ENCODE measurements at places on chromosomes 1 and 21.
A peak's percentile ranks its signal among the peaks of the same experiment; 100 is the strongest.

DNA sequence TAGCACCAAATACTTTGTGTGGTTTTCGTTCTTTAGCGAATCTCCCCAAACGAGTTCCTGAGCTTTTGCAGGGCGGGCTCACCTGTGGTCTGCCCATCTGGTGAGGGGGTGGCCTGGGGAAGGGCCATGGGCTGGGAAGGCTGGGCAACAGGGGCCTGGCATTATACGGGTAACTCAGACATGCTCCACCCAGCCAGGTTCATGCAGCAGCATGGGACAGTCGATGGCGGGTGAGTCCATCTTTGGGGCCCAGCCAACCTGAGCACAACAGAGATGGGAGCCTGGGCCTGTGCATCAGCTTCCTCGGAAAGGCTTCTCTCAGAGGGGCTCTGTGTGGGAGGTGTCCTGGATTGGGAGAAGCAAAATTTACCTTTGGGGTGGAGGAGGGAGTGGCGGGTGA, 302.6 kb downstream of the CAMTA1 start:
- DNase-seq, result no peak

DNA sequence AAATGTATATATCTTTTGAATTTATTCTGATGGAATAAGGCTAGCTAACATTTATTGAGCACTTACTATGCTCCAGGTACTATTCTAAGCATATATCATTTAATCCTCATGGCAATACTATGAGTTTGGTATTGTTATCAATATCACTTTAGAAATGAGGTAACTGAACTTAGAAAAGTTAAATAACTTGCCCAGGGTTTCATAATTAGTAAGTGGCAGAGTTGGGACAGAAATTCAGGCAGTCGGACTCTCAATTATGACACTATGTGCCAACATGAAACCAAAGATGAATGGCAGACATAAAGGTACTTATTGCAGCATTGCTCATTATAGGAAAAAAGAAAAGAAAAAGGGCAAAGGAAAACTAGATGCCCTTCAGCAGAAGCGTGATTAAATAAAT, 48.2 kb downstream of the RAB3GAP2 start:
- DNase-seq, result no peak

DNA sequence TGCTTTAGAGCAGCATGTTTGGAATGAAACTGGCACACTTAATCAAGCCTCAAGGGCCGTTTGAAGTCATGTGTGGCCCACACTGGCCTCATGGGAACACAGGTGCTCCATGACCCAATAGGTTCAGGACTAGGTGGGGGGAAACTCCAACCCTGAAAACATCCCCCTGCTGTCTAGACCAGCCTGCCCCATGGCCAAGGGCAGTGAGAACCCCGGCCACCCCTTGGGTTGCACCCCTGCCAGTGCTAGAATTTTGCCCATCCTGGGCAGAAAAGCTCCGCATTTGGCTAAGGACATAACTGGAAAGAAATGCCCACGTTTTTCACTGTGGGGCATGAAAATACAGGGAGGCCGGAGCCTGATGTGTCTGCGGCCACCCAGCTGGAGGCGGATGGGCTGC, 6.1 kb upstream of the PTGER3 start:
- DNase-seq, result no peak

- DNase-seq, result peak; percentile 4
Observed at GRCh38 chr1:65924471-65924870, 131.8 kb downstream of the PDE4B start.

- no peak for DNase-seq
Observed at GRCh38 chr1:159468321-159468720, 28.8 kb downstream of the OR10J1 start.

DNA sequence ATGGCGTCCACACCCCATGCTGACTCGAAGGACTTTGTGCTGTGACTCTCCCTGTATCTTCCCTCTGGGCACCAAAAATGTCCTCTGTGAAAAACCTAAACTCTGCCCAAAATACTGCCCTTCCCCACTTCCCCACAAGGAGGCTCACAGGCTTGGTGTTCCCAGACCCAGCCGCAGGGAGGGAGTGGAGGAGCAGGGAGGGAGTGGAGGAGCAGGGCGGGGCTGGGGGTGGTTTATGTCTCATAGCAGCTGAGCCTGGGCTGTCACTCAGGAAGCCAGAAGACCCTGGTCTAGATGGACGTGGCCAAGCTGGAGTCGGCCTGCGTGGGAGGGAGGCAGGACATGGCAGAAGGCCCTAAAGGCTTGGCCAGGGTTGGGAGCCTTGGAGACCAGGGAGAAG, 461.7 kb downstream of the PTPRU start:
- DNase-seq, result peak; percentile 92

DNA sequence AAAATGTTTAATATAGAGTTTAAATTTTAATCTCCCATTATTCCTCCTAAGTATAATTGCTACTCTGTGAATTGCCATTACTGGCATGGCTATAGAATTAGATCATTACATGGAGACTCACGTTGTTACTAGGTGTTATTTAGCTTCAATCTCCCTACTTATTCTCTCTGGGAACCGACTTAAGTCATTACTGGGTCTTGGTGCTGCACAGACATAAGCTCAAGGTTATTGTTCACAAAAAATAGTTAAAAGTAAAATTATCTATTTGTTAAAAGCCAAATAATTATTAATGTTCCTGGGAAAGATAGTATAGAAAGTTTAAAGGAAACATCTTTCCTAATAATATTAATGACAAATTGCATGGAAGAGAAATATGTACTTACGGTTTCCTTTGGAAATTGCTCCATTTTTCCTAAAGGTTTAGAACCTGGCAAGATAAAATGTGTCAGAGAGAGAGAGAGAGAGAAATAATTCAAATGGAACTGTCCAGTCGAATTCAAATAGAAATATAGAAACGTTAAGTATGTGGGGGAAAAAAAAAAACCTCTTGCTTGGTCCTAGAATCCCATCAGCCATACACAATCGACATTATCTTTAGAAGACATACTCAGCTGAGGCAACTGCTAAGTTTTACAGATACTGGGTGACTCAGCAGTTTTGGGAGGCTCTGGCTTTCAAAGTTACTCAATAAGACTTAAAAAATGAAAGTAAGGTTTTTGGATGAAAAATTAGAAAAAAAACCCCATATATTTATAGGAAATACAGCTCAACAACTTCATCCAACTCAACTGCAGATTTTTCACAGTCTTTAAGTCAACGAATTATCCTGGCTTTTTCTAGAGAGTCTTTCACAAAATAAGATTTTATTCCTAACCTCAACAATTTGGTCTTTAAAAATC, at the start of gene SPTA1:
Gene SPTA1, minus strand, starts transcription at position 605 of the 899 bp plus-strand sequence. Its CDS starts 198 bp downstream, at position 407.
- peak; percentile 3 for DNase-seq

DNA sequence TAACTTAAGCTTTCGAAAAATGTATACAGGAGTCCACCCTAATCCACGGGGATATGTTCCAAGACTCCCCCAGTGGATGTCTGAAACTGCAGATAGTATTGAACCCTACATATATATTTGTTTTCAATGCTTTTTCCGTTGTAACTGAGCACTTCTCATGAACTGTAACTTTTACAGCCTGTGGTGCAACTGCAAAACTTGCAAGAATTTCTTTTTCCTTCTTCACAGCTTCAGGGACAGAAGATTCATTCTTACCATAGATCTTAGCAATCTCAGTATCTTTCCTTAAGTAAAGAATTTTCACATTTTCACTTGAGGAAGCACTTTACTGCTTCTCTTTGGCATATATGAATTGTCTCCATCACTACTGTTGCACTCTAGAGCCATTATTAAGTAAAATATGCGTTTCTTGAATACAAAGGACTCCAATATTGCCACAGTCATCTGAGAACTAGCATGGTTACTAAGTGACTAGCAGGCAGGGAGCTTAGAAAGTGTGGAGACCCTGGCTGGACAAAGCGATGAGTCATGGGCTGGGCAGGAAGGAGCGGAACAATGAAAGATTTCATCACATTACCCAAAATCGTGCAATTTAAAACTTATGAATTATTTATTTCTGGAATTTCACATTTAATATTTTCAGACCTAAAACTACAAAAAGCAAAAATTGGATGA, 14.1 kb downstream of the DPYD start:
- peak; percentile 88 for DNase-seq

DNA sequence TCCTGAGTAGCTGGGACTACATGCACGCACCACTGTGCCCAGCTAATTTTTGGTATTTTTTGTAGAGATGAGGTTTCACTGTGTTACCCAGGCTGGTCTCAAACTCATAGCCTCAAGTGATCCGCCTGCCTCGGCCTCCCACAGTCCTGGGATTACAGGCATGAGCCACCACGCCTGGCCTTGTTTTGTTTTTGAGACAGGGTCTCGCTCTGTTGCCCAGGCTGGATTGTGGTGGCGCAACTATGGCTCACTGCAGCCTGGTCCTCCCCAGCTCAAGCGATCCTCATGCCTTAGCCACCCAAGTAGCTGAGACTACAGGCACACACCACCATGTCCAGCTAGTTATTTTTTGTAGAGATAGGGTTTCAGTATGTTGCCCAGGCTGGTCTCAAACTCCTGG, 26.0 kb downstream of the PARK7 start:
- no peak for DNase-seq

DNA sequence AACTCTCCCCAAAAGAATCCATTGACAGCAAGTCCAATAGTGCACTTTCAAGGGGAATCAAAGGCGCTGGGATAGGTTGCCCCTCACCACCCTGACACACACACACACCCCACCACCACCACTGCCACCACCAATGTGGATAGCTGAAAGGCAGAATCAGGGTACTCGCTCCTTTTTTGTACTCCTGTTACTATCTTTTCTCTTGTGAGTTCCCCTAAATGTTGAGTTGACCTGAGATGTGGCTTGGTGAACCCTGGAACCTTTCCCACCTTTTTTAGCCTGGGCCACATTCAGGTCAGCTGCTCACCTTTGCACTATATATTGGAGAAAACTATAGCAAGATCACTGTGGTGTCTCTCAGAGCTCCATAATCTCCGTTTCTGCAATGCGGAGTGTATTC, 3.9 kb downstream of the S100A8 start:
- no peak for DNase-seq

- no peak for DNase-seq
Observed at GRCh38 chr1:40938393-40938792, 41.1 kb upstream of the CTPS1 start.
